ENCODE measurements at places on chromosomes 5 and 9.

DNA sequence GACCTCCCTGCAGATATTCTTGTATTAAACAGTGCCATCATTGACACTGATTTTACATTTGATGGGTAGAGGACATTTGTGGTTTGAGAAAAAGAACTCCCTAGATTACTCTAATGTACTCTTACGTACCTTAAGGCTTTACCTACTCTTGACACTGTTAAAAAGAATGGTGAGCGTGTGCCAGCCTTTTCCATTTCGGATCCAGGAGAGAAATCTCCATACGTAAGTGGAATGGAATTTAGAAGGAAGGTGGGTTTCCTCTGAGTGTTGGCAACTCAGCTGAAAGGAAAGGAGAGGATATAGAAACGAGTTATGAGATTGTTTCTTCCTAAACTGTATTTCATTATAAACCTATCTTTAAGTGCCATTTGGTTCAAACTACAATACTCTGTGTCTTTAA, 40.9 kb downstream of the TNPO1 start:
- no peak for DNase-seq

DNA sequence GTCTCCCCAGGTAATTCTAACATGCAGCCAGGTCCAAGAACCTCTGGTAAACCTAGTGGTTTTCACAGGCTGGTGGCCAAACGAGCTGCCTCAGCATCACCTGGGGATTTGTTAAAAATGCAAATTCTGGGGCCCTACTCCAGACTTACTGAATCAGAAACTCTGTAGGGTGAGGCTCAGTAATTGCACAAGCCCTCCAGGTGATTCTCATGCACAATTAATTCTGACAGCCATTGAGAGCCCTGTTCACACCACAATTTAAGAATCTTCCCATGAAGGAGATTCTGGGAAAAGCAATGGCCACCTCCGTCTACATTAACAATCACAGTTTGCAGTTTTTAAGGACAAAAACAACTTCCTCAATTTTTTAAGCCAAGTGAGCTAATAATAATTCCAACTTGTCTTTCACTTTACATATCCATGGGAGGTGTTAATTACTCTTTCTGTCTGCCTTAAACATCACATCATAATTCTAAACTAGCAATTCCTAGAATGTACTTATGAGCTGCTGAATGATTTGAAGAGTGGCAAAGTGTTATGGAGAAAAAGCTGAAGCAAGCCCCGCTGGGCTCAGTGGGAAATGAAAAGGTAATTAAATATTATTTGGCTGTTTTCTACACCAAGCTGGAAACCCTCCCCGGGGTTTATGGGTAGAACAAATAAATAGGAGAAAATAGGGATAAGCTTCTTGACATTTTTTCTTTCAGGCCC, 70.0 kb downstream of the GLDC start:
- no peak for DNase-seq

DNA sequence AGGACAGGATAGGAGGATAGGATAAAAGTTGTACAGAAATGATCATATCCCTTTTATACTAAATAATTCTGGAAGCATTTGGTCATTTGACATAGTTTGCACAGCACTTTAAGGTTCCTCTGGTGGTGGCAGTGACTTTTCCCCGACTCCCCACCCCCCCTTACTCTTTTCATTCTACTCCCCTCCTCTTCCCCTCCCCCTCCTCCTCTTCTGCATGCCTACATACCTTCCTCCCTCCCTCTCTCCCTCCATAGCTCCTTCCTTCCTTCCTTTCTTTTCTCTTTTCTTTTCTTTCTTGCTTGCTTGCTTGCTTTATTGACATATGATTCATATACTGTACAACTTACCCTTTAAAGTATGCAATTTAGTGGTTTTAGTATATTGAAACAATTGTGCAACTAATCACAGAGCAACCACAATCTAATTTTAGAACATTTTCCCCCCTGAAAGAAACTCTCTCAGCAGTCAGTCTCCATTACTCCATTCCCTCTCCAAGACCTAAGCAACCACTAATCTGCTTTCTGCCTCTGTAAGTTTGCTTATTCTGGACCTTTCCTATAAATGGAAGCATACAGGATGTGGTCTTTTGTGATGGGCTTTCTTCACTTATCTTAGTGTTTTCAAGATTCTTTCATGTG, 159.0 kb downstream of the HACD4 start:
- no peak for DNase-seq

GRCh38 chr5:160033546-160034252, 24.8 kb downstream of the TTC1 start:
- no peak for DNase-seq

DNA sequence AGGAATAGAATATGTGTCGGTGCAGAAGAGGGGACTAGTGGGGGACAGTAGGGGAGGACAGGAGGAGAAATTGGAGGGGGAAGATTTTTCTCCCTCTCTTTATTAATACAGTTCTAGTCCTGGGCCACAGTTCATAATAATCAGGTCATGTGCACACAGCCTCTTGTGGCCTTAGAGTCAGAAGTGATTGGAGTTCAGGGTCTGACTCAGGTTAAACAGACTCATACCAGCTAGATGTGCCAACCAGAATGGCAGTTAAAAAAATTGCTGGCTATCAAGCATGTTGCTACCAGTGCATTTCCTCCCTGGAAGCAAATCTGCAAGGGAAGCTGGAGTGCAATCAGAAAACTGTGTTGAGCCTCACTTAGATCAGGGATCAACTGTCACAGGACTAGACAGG, 132.7 kb upstream of the MAP1B start:
- DNase-seq: no peak

DNA sequence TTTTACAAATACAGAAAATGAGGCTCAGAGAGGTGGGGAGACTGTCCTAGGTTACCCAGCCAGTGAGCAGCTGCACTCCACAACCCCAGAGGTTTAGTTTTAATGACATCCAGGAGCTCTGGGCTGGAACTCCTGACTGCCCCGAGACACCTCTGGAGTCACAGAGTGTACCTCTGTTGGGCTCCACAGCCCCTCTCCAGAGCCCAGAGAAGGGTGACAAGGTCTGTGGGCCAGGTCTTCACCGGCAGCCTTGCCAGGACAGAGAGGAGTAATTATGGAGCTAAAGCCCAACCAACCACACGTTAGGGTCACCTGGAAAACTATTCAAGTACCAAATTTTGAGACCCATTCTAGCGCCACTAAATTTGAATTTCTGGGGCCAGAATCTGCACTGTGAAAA, 11.1 kb downstream of the CDX1 start:
- DNase-seq: no peak

DNA sequence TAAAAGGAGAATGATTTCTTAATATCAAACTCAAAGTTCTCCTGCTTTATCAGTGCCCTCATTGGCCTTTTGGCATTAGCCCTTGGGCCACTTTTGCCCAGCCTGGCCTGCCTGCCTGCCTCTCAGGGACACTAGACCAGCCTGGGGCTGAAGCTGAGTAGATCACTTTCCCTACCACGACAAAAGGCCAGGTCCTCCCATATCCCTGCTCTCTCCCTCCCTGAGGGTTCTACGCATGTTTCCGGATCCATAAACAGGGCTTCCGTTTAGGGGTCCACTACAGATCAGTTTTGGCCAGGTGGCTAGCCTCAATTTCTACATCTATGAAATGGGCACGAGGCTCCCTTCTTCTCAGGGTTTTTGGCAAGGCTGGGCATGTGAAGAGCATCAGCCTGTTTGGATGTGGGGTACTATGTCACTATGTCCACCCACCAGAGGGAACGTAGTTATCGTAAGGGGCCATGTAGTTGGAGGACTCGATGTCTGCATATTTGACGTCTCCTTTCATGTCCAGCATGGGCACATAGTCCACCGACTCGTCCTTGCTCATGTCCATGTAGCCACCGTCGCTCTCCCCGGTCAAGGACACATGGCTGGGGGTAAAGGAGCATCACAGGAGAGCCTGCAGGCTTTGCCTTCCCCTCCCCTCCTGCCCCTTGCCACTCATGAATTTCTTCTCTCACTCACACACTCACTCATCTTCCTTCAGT, 34.0 kb downstream of the PDGFRB start:
- no peak for DNase-seq

DNA sequence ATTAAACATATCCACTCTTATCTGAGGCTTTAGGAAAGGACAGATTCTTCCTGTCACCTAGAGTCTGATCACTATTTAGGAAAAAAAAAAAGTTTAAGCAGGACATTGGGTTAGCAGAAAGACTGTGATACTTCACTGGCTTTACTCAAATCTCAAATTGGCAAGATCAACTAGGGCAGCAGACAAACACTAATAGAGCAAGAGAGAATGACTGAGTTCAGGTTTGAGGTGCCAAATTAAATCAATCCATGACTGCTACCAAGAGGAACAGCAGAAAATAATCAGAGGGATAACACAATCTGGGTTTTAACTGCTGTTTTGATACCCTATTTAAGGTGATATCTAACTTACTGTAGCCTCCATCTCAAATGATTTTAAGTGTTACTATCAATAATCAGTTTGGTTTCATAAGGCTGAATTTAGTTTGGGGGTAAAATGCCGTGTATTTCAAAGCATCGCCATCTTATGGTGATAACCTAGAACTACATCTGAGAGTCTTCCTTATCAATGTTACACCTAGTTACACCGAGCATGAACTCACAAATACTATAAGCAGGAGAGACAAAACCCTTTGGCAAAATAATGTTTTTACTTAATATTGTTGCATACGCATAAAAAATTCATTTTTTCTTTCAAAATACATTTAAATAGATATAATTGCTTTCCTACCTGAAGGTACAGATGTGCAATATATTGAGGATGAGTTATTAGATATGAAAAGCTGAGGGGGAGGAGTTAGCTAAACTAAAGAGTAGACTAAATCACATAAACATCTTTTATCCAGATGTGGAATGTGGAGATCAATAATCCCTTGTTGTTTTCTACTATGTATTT, 286.4 kb upstream of the CDH12 start:
- DNase-seq: no peak
